Ammon's horn (tissue), 1 donor: ENCODE measurements at places on chromosomes 11 and 22.
A peak's percentile ranks its signal among the peaks of the same experiment; 100 is the strongest.

DNA sequence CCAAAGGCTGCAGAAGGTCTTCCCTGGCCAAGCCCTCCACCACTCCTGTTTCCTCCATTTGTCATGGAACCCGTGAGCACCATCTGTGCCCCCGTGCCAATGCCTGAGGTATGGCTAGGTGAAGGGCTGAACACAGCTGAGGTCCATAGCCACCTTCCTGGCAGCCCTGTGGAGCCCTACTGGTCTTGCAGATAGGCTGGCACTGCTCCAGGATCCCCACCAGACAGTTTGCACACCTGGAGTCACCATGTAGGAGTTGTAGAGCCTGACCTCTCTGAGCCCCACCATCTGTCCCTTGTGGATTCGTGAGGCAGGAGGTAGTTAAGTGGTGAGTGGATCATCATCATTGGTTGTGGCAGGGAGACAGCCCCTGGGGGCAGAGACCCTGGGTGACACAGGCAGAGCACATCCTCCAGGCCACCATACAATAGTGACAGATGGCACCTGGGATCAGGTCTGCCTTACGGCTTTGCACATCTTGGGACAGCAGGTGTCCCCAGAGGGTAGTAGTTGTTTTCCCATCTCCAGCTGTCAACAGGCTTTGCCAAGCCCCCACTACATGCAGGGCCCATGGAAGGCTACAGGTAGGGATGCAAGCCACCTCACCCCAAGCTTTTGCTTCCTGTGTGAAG is 52.5 kb upstream of the SUSD2 start:
- no peak for DNase-seq

DNA sequence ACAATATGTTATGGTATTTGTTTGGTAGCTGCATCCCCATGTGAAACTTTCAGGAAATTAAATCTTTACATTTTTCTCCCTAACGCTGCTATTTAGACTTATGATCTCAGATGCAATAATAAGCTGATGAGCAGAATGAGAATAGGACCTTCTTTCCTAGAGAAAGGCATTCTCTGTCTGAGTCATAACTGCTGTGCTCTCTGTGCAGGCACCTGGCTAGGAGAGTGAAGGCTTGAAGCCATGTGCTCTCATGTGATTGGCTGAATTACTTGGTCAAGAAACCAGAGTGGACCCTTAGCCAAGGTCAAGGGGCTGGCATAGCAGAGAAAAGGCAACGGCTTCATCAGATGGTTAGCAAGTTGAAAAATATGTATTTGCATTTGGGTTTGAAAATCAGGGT is 185.0 kb downstream of the ADAMTS15 start:
- no peak for DNase-seq

- DNase-seq: no peak
Observed at GRCh38 chr11:119340335-119341221, at the start of gene C1QTNF5. TSS of gene C1QTNF5 (minus strand) at chr11:119340883. CDS start at chr11:119340397, 486 bp downstream.

- DNase-seq: no peak
Observed at GRCh38 chr11:19268909-19269308, 28.2 kb upstream of the E2F8 start.

GRCh38 chr11:57597916-57598830 is 688 bp downstream of the SERPING1 start:
- DNase-seq: peak; percentile 59

- DNase-seq: no peak
Observed at GRCh38 chr11:127997594-127997993, 589.8 kb downstream of the ETS1 start.

- DNase-seq: no peak
Observed at GRCh38 chr11:118670063-118670462, 9.4 kb downstream of the TREH start.

GRCh38 chr22:41361716-41362310 is 19.9 kb upstream of the TEF start:
- no peak for DNase-seq

- peak; percentile 1 for DNase-seq
Observed at GRCh38 chr11:774873-775592, 2.3 kb downstream of the GATD1 start.

- DNase-seq: peak; percentile 15
Observed at GRCh38 chr11:29336727-29337575, 679.9 kb downstream of the KCNA4 start.

GRCh38 chr22:33299245-33299956 is 241.2 kb upstream of the SYN3 start:
- DNase-seq: no peak

- no peak for DNase-seq
Observed at GRCh38 chr22:32636884-32637283, 162.3 kb downstream of the FBXO7 start.

DNA sequence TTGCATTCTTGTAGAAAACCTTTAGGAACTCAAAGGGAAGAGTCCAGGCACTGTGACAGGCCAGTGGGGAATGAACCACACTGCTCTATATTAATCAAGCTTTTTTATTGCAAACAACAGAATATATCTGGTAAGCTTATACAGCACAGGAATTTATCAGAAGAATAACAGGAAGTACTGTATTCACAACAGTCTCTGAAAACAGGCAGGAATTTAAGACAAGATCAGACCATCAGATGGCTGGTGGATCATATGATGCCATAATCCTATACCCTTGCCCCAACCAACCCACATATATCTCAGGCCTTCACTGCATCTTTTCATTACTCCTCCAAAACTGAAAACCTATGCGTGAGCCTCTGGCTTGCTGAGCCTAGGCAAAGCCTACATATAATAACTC is 1.0 kb upstream of the HTATIP2 start:
- DNase-seq: no peak

GRCh38 chr22:44328762-44329161 is 16.0 kb upstream of the SHISAL1 start:
- no peak for DNase-seq

DNA sequence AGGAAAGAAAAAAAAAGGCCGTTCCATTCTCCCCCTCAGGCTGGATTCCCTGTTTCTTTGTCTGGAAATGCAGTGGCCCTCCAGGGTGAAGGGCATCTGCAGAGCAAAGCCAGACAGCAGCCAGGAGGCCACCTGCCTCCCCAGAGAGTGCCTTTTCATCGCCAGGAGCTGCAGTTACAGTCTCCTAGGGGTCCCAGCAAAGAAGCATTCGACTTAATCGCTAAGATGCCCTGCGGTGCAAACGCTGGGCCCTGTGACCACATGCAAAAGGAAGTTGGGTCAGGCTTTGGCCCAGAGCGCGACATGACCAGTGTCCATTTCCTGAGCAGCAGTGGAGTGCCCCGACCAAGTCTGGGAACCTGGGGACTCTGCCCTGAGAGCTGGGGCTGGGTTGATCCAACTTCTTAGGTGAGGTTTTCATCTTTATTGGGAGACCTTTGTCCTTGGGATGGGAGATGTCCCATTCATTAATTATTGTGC is 304.6 kb downstream of the OPCML start:
- DNase-seq: no peak

GRCh38 chr11:8706673-8707432 is 24.3 kb downstream of the RPL27A start:
- no peak for DNase-seq

DNA sequence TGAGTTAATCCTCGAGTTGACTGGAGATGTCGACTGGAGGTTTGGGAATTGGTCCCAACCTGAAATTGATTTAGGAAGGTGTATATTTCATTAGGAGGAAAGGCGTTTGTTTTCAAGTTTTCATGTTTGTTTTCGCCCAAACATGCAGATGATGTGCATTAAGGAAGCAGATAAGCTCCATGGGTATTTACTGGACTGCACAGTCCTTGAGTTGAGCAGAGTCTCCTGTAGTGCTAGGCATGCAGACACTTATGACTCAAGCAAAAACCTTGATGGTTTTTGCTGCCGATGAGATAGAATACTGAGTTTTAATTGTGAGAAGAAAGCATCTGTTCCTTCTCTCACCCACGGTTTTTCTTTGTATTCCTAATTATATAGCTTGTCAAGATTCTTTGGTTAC is 27.9 kb downstream of the CABIN1 start:
- no peak for DNase-seq

GRCh38 chr11:35305670-35306382 is 113.5 kb downstream of the SLC1A2 start:
- DNase-seq: peak; percentile 25

- DNase-seq: no peak
Observed at GRCh38 chr11:61049063-61049377, 53.3 kb upstream of the CD5 start.

- no peak for DNase-seq
Observed at GRCh38 chr11:78323363-78323762, 94.3 kb downstream of the GAB2 start.

DNA sequence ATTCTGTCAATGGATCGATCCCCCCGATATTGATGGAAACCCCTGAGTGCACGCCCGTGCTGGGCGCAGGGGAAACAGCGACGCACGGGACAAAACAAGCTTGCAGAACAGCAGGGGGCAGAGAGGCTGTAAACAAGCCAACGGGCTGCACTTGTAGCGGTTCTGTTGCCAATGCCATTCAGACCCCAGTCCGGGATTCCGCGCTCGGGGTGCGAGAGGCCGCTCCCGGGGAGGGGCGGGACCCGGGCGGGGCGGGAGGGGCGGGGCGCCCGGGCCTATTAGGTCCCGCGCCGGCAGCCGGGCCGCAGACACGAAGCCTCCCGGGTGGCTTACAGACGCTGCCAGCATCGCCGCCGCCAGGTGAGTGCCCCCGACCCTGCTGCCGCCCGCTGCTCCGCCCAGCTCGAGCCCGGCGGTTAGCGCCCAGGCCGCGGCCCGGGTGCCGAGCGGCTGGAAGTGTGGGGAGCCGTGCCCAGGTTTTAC is at the start of gene BIK:
BIK (plus strand) TSS at position 307 of the 483 bp plus-strand sequence. CDS start 13,273 bp downstream, outside the sequence.
- no peak for DNase-seq

DNA sequence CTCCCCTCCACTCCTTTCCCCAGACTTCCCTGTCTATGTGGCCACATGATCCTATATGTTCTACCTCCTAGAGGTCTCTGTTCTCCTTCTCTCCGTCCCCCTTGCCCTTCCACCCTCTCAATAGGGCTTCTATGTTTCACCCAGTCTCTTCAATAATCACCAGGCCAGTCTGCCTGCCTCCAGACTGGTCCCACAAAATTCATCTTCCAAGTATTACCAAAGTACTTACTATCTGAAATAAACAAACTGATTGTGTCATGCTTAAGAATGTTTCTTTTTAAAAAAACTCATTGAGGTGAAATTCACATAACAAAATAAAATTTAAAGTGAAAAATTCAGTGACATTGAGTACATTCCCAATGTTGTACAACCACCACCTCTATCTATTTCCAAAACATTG is 44.2 kb downstream of the MTNR1B start:
- DNase-seq: no peak

- no peak for DNase-seq
Observed at GRCh38 chr11:110505528-110506284, 76.0 kb downstream of the FDX1 start.

GRCh38 chr22:38077595-38077994 is 6.4 kb downstream of the SLC16A8 start:
- DNase-seq: no peak

DNA sequence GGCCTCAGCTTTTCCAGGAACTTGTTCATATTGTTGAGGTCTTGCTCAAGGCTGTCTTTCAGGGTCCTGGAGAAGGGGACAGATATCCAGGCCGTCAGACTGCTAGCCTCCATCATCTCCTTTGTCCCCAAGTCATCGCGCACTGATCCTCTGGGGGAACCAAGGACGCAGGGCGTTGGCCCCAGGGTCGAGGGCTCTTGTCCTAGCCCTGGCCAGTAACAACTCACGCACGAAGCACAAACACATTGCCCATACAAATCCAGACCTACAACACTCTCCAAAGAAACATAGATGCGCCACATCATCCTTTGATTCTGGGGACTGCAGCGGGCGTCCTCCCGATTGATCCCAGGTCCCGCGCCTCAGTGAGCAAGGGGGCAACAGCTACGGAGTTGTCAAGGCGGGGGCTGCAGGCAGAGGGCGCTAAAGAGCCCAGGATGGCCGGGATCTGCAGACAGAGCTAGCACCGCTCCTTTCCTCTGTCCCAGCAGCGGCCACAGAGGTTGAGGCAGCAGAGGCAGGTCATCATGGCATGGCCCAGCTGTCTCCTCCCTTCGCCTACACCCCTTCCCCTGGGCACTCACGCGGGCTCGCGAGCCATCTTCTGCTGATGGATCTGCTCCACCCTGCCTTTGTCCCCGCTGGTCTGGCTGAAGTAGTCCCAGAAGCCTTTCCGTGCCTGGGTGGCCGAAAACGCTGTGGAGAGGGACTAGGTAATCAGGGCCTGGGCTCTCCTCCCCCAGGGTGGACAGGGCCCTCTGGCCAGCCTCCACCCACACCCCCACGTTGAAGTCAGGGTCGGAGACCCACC is 472 bp downstream of the APOA5 start:
- peak; percentile 87 for DNase-seq

GRCh38 chr22:19361501-19362103 is 69.9 kb downstream of the HIRA start:
- DNase-seq: no peak

- no peak for DNase-seq
Observed at GRCh38 chr11:120289426-120289825, 35.7 kb upstream of the TLCD5 start.

DNA sequence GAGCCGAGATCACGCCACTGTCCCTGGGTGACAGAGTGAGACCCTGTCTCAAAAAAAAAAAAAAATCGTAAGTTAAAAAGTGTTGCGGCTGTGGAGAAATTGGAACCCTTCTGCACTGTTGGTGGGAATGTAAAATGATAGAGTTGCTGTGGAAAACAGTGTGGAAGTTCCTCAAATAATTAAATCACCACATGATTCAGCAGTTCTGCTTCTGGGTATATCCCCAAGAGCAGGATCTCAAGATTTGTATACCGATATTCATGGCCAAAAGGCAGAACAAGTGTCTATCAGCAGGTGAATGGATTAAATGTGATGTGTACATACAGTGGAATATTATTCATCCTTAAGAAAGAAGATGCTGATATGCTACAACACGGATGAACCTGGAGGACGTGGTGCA is 3.8 kb downstream of the SELENOO start:
- DNase-seq: no peak

DNA sequence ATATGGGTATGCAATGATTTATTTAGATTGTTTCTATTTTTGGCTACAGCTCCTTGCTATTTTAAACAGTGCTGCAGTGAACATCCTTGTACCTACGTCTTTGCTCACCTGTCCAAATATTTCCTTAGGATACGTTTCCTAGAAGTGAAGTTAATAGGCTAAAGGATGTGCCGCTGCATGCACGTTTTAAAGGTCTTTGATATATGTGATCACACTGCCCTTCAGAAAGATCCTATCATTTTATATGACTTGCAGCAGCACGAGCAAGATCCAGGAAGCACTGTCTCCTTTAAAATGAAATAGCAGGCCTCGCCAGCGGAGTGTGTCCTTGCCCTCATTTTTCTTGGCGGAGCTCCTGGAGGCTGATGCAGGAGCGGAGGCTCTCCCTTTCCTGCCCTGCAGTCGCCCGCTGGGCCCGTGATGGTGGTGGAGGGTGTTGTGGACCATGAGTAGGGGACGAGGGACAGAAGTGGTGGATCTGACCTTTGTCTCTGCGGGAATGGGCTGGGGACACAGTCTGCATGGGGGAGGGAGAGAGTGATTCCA is 19.4 kb downstream of the RPS6KA4 start:
- DNase-seq: no peak

- DNase-seq: no peak
Observed at GRCh38 chr11:76237914-76238313, 31.6 kb upstream of the WNT11 start.

GRCh38 chr11:134342572-134343340 is 11.0 kb downstream of the GLB1L2 start:
- no peak for DNase-seq

GRCh38 chr22:49883294-49883640 is 29.6 kb downstream of the ZBED4 start:
- no peak for DNase-seq
